ENCODE measurements at places on chromosomes 1 and 21.

DNA sequence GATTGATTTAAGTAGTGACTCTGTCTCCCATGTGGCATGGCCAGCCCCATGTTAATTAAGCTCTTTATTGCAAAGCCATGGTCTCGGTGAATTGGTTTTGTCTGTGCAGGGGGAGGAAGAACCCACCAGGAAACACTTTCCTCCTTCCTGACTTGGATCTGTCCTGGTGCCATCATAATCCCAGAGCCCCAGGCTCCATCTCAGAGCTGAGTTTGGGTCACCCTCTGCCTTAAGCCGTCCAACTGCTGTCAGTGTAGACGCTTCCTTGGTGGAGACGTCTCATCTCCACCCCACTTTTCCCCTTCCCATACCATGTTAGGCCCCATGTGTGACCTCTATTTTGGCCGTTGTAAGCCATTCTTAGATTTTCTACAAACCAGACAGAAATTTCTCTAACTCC is 36.0 kb upstream of the COL6A2 start:
- DNase-seq, result no peak

DNA sequence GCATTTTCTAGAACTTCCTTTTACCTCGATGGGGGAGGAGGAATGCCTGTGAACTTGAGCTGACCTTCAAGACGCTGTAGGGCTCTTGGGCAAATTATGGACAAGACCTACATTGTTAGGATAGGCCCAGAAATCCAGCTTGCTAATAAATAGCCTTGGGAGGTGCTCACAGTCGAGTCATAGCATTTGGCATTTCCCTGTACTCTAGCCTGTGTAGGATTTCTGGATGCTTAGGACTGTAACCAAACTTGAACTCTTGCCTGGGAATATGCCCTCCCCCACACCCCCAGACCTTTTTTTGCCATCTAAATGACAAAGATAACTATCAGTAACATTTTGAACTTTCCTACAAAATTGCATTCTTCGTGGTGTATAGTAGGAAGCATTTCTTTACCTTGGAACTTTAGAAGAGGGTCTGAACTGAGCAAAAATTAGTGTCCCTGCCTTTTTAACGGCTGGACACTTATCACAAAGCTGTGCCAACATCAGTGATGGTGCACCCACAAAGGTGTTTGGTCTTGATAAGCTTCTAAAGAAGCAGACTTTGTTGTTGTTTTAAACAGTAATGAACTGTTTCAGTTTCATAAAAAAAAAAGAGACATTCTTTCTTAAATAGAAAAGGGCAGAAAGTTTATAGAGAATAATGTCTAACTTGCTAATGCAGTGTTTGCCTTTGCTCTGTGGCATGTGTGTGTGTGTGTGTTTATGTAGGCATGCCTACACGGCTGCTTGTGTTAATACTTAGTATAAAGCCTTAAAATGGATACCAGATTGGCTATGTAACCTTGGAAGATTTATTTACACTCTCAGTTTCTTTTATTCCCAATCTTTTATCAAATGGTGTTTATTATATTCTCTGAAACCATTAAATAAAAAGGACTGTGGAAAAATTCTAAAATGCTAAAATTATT is 88.2 kb downstream of the NFIA start:
- no peak for DNase-seq

GRCh38 chr1:78779831-78780230 is 130.2 kb downstream of the IFI44 start:
- no peak for DNase-seq

DNA sequence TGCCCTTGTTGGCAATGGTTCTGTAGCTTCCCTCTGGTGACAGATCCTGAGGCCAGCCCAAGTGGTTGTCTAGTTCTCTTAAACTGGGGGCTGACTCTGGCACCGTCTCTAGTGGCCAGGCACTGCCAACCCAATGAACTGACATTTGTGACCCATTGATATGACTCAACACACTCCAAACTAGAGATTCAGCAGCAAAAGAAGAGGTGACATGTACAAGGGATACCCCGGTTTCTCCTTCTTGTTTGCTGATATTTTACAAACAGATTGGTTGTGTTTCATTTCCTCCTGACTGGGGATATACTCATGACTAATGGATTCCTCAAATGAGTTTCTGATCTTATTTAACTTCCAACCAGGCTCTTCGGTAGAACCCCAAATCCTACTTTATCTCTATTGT is 65.9 kb upstream of the DNAJC6 start:
- DNase-seq, result no peak

DNA sequence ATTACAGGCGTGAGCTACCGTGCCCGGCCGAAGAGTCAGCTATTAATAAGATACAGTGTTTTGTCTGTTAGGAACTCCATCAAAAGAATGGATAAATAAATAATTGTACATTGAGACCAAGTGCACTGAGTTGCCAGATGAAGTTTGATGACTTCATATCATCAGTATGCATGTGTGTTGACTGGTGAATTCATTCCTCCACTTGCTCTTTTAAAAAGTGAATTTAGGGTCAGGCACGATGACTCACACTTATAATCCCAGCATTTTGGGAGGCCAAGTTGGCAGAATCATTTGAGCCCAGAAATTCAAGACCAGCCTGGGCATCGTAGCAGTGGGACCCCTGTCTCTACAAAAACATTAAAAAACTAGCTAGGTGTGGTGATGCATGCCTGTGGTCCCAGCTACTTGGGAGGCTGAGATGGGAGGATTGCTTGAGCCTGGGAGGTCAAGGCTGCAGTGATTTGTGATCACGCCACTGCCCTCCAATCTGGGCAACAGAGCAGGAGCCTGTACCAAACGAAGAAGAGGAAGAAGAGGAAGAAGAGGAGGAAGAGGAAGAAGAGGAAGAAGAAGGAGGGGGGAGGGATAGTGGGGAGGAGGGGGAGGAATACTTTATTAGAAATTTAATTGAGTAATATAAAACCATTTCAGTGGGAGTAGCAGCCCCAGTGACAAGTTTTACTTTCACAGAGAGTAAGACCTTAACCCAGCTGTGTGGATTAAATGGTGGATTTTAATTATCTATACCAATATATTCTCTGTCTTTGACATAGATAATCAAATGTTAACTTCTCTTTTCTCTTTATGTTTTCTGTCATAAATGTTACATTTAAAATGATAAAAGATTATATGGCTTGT is 74.9 kb downstream of the CCDC18 start:
- DNase-seq, result no peak

DNA sequence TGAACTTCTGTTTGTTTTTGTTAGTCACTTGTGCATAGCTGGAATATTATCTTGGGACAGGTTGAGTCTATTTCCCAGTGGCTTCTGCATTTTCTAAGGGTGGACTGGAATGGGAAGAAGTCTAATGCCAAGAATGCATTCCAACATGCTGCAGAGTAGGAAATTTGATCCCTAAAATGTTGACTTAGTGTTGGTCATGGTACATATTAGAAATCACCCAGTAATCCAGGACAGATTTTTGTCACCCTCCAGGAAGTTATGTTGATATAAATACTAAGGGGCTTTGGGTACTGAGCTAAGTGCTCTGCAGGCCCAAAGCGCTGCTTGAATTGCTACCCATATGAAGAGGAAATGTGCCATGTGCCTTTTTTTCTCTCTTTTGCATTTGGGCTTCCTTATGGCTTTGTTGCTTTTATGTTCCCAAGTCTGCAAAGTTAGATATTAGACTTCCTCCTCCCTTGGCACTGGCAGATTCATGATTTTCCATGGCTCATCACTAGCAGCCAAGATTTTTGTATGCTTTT is 10.0 kb downstream of the ARID1A start:
- no peak for DNase-seq

DNA sequence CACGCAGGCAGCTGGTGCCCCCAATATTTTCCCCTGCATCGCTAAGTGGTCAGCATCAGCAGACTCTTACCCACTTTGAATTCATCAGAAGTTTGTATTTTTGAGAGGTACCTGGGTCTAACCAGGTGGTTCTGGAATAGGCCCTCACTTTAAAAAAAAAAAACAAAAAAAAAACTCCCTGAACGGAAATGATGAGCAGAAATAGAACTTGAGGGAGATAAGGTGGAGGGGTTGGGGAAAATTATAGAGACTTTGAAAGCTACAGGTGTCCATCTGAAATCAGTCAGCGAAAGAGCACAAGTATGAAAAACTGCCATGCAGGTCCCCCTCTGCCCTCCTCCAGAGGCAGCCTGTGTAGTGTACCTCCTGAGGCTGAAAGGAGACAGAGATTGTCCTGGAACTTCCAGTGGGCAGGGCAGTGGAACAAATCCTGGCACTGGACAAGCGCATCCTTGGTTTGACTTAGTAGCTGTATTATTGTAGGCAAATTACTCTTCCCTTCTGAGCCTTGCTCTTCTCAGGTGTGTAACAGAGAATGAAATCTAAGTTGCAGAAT is 1.2 kb downstream of the SLAMF7 start:
- DNase-seq, result no peak

GRCh38 chr1:98371764-98372163 is 289.8 kb upstream of the SNX7 start:
- no peak for DNase-seq

- no peak for DNase-seq
Observed at GRCh38 chr21:27589781-27590180, 622.9 kb upstream of the ADAMTS5 start.

DNA sequence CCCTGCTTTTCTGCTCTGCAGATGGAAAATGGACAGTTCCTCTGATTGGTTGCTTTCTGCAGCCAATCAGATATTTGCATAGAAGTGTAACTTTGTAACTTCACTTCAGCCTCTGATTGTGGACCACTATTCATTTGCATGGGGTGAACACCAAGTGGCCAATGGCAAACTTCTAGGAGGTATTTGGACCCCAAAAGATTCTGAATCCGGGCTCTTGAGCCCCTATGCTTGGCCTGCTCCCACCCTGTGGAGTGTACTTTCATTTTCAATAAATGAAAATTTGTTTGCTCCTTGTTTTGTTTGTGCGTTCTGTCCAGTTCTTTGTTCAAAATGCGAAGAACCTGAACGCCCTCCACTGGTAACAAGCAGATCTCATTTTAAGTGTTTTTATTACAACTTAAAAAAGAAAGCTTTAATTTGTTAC is 6.4 kb upstream of the GSTM4 start:
- DNase-seq, result no peak

DNA sequence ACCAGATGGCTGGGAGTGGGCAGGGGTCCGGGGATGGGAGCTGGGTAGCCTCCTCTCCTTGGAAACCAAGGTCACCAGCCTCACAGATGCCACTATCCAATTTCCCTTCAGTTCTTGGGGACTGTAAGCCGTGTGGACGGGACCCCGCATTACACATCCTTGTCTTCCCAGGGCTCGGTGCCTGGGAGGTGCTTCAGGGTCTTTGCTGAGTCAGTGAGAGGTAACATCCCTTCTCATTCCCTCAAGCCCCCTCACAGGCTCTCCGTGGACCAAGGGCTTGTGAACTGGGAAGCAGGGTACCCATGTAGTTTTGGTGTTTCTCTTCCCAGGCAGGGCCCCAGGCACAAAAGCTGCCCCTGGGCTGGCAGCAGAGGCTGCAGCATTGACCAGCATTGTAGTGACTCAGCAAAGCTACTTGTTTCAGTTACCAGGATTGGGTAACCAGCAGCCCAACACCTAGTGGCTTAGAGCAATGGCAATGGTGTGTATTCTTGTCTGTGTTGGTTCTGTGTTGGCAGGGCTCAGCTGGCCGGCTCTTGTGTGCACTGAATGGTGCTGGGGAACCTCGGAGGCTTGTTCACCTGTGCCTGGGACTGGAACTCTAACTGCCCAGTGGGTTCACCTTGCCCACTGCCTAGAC is 24.6 kb upstream of the PCBP3 start:
- DNase-seq, result no peak

GRCh38 chr1:1421147-1421906 is at the start of gene ANKRD65:
TSS of gene ANKRD65 (minus strand) at chr1:1421276. CDS start at chr1:1421005, 271 bp downstream.
- DNase-seq, result peak; percentile 59

Measured in right cardiac atrium (tissue), 5 donors.